ENCODE measurements at places on chromosomes 2 and 18.

- no peak for DNase-seq
Measured at GRCh38 chr2:213187386-213187785, 36.0 kb upstream of the IKZF2 start.

- no peak for DNase-seq
Measured at GRCh38 chr18:7879717-7880116, 312.6 kb downstream of the PTPRM start.

DNA sequence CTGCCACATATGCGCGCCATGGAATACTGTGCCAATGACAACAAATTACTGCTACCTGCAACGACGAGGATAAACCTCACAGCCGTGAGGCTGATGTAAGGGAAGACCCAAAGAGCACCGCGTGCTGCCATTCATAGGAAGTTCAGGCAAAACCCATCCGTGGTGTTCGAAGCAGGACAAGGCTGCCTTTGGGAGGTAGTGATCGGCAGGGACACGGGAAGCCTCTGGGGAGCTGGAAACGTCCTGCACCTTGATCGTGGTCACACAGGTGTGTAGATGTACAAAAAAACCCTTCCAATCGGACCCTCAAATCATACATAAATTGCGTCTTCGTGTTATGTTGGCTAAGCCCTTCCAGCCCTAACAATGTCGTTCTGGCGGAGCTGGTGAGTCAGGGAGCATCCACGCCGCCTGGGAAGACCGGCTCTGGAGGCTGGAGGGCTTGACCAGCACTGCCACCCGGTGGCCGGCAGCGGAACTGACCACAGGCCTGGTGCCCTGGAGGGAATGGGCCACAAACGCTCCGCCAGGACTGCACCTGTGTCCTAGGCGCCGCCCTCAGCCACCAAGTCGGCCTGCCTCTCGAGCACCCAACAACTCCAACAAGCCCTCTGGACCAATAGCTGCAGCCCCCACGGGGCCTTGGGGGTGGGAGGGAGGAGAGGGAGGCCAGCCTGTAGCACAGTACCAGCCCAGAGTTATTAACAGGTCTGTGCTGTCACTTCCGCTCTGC, 4.1 kb upstream of the NEURL3 start:
- peak; percentile 48 for DNase-seq

DNA sequence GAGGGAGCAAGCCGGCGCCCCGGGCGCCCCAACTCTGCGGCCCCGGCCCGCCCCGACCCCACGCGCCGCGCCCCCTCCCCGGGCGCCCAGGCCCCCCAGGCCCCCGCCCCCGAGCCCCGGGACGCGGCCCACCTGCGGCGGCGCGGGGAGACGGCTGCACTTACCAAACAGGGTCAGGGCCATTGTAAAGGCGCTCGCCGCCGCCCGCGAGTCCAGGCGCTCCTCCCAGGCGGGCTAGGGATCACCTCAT, 526 bp downstream of the CHN1 start:
- no peak for DNase-seq

GRCh38 chr2:174036825-174037224, 71.7 kb upstream of the SP3 start:
- no peak for DNase-seq

- no peak for DNase-seq
Measured at GRCh38 chr18:48905513-48905912, 45.3 kb downstream of the SMAD7 start.

DNA sequence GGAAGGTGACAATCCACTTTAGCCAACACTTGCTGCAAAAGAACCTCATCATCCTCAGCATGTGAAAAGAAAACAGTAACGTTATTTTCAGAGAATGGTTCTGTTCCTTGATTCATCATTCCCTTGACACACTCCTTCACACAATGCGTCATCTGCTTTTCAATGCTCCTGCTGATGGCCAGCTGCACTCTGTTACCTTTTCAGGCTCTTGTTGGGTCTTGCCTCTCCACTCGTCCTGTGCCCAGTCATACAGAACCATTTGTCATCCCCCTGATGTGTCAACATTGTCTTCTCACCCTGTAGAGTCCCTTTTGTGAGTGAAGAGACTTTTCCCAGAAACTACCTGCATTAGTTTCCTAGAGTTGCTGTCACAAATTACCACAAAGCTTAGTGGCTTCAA, 12.2 kb upstream of the DTNA start:
- DNase-seq: no peak

DNA sequence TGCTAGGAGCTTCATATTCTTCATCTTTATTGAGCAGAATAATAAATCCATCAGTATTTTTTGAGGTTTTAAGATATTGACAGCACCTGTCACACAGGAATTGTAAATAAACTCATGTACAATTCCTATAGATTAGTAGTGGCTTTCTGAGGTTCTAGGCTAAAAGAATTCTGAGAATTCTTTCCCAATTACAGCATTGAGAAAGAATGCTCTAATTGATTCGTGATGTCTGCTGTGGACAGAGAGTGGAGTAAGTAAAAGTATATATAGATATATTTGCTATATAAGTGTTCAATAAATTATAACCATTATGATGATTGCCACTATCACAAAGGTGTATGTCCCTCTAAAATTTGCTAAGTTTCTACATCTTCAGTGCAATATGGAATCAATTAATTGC, 186.5 kb upstream of the NRP2 start:
- DNase-seq: no peak

DNA sequence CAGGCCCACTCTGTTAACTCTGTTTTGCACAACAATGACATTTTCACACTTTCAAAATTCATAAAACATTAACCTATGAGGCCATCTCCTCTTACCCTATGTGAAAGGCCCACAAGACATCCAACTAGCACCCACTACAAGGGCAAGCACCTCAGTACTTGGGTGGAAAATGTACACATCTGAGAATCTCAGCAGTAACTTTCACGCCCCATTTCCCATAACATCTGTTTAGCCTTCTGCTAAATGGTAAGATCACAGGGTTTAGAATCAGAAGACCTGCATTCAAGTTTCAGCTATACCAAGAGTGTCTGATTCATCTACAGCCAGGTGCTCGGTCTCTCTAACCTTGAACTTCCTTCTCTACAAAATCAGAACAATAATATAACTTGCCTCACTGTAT, 89.2 kb downstream of the SP100 start:
- no peak for DNase-seq

DNA sequence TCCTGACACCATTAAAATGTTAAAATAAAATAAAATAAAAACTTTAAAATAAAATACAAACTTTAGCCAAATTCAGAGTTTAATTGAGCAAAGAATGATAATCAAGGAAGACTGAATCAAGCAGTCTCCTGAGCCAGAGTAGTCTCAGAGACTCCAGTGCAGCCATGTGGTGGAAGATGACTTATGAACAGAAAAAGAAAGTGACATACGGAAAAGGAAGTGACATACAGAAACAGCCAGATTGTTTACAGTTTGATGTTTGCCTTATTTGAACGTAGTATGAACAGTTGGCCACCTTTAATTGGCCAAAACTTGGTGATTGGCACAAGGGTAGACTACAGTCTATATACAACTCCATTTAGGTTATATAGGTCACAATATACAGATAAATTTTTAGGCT, 787.2 kb downstream of the ADCYAP1 start:
- no peak for DNase-seq

DNA sequence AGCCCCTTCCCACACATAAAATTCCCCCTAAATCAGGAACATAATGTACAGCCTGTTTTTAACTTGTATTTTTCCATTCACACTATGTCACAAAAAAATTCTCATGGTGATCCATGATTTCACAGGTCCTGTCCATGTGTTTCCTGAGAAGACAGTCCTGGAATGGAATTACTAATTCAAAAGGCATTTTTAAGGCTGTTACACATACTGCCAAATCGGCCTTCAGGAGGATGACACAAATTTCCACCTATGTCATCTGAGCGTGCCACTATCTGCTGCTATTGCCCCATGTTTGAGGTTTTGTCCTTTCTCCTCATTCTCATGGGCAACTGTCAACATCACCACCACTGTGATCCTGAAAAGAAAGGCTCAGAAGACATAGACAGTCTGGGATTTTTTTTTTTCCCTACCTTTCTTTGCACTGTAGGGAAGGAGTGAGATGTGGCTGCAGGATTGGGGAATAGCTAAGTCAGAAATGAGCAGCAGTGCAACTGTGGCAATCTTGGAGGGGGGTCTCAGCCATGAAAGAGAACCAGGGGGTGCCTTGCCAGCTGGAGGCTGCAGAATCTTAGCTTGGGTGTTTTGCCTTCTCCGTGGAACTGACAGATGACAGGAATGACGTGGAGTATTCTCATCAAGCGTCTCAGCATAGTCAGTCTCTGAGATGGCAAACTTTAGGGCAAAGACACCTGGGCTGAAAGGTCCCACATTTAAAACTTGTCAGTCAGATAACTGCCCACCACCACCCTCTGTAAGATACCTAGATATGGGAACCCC, 73.4 kb downstream of the MARCHF4 start:
- DNase-seq: no peak

- DNase-seq: no peak
Measured at GRCh38 chr2:104051766-104052165, 802.1 kb upstream of the POU3F3 start.

- DNase-seq: no peak
Measured at GRCh38 chr2:545711-546650, 131.2 kb downstream of the TMEM18 start.

GRCh38 chr2:17191223-17191622, 327.0 kb downstream of the RAD51AP2 start:
- no peak for DNase-seq

DNA sequence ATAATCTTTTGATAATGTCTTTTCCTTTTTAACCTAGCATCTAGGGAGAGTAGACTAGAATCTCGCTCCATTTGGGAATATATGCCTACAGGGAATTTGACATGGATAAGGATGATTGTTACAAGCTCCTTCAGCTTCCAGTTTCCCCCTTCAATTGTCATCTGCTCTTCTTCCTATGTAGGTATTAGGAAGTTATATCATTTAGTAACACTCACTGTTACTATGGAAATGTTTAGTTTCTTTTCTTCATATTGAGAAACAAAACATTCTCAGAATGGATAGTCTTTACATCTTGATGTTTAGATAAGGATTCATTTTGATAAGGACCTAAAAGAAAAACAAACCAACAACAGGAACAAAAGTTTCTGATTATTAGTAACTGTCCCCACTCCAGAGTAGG, 127.6 kb downstream of the PHLPP1 start:
- no peak for DNase-seq

GRCh38 chr2:54630858-54631497, 92.5 kb upstream of the EML6 start:
- DNase-seq: no peak

GRCh38 chr18:71115261-71115660, 826.4 kb downstream of the SOCS6 start:
- DNase-seq: no peak

GRCh38 chr2:49943944-49944778, 789.8 kb upstream of the FSHR start:
- DNase-seq: no peak

DNA sequence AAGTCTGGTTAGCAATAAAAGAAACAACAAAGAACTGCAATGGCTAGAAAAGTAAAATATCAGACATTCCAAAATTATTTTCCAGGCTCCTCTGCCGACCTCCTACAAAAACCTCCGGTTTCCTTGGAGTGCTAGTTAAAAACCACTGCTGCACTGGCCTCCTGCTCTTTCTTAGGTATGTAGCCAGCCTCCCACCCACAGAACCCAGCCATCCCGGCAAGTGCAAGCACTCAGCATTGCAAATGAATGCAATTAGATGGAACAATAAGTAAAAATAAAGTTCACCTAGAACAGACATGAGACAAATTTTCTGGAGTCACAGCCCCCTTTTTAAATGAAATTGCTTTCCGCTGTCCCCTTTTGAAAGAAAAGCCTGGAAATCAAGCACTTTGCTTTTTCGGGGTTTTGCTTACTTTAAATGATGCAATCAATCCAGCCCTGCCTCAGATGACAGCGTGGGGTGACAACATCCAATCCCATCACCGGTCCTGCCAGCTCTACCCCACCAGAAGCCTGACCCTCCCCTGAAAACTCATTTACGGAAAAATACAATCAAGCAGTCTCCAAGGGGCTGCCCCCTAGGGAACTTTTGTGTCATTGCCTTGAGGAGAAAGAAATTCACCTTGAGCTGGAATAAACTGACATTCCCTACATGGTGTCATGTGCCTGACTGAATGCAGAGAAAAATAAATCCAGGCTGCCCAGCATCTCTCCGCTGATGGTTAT, 199.8 kb downstream of the EPHA4 start:
- DNase-seq: no peak
